ENCODE measurements at places on chromosomes 11 and 22.

- DNase-seq, result no peak
These were observed 37.0 kb downstream of the LDLRAD3 start for GRCh38 chr11:35980686-35981390.

- DNase-seq, result no peak
These were observed 28.6 kb downstream of the ATG16L2 start for GRCh38 chr11:72842653-72843330.

- DNase-seq, result no peak
These were observed 7.1 kb upstream of the MYBPC3 start for GRCh38 chr11:47359586-47359985.

DNA sequence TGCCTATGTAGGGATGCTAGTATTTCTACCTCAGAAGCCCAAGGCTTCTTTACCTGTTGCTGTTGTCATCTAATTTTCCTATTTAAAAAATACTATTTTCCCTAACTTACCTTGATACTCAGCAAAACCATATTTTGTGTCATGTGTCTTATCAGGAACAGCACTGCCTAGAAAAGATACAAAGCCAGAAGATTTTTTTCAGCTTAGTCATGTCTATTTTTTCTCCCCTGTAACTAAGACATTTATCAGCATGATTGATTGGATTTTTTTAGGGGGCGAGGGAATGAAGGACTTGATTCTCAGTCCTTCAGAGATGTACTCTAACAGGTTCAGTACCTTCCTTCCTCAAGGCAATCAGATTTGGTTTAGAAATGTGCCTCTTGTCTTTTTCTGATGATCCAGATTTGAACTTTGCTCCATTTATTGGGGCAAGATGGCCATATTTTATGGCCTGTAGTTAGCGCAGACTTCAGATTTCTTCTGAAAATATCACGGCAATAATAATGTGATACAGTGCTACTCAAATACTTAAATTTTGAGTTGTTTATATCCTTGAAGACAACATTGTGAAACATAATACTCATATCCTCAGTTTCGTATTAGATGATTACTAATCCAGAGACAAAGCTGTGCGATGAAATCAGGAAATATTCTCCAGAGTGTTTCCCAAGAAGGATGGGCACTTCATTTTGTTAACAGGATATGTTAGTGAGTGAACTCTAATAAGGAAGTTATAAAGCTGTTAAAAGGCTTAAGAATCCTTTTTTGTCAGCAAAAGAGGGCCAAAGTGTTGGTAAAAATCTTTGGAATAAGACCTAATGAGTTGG lies 3.8 kb upstream of the PIK3IP1 start:
- no peak for DNase-seq

DNA sequence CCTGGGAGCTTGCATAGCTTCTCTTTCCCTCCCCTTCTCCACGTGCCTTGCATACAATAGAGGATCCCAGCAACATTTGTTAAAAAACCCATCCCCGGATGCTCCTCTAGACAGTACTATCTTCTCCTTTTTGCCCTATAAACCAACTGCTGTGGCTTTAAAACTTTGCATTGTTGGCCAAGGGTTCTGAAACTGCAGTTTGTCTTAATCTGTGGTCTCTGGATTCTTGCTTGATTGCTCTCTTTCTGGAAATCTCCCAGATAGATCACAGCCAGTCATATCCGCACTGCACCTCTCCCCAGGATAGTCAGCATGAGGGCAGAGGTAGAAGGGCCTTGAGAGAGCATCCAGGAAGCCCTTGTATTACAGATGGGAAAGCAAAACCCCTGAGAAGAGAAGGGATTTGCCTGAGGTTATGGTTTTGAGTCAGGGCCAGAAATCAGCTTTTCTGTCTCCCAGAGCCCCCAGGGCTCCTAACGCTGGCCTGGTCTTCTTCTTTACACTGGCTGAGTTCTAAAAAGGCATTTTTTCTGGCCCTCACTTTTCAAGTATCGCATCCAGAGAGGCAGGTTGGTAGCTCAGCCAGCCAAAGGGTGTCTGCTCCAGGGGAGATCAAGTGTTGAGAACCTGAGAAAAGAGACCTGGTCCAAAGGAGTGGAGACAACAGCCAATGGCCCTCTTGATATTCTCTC lies 70.6 kb downstream of the ADM start:
- no peak for DNase-seq

DNA sequence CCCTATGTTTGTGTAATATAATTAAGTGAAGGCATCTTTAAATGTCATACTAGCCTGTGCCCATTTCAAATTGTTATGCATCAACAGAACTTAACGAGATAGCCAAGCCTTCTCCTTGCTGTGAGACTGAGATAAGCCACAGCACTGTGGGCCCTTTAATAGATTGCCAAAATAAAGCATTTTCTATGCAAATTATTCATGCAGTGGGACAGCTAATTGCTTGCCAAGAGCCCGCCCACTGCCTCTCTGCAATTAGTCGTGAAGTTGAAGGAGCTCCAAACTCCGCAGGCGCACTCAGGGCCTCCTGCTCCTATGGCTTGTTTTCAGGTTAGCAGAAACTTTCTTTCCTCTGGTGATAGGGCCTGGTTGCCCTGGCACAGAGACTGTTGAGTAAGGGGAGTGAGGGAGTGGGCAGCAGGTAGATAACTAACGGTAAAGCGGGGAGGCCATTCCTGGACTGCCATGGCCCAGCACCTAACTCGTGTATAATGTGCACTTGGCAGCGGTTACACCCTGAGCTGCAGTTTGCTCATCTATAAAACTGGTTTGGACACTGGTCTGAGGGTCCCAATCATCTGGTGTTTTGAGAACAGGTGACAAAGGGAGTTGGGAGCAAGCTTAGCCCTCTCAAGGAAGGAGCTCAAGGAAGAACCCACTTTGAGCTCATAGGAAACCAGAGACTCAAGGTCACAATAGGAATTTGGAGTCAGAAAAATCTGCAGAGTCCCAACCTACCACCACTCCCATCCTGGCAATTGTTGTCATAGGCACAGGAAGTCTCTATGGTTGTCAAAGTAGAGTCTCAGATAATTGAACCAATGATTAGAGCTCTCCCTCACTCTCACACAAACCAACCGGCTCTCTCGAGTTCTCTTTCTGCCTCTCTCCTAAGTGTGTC lies 33.9 kb upstream of the RIC3 start:
- DNase-seq, result no peak

DNA sequence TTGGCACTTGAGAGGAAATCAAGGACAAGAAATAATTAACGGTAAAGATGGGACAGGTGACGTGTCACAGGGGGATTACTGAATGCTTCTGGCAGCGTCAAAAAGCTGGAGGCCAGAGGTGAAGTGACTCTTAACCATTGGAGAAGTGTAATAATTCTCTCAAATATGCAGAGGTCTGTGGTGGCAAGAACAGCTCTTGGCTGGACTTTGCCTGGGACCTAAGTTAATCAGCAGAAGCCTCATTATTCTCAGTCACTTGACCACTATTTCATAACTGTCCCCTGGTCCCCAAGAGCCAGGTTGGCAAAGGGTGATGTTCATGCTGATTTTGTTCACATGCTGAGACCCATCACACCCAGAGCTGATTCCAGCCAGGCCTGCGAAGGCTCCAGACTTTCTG lies 72.9 kb downstream of the TIMP3 start:
- DNase-seq, result no peak

DNA sequence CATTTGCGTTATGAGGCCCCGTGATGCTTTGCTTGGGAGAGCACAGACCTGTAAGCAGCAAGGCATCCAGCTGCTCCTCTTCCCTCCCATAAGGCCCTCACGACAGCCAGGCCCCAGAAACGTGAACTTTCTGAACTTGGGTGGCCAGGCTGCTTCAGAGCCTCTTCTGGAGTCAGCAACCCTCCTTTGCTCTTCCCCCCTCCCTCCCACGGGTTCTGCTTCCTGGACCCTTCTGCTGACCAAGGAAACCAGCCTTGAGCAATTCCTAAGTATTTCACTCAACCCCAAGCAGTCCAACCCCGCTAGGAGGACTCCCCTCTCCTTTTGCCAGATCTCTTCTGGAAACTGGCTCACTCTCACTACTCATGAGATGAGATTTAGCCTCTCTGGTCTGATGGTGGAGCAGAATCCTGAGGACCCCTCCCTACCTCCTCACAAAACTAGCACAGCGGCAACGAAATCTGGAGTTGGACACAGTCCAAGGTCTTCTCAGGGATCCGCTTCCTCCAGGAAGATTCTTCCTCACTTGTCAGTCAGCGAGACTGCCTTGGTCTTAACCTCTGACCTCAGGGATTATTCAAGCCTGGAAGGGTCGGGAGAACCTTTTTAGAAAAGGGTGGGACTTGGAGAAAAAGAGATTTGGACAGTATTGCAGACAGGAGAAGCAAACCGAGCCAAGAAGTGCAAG lies 86.2 kb downstream of the UBASH3B start:
- no peak for DNase-seq

DNA sequence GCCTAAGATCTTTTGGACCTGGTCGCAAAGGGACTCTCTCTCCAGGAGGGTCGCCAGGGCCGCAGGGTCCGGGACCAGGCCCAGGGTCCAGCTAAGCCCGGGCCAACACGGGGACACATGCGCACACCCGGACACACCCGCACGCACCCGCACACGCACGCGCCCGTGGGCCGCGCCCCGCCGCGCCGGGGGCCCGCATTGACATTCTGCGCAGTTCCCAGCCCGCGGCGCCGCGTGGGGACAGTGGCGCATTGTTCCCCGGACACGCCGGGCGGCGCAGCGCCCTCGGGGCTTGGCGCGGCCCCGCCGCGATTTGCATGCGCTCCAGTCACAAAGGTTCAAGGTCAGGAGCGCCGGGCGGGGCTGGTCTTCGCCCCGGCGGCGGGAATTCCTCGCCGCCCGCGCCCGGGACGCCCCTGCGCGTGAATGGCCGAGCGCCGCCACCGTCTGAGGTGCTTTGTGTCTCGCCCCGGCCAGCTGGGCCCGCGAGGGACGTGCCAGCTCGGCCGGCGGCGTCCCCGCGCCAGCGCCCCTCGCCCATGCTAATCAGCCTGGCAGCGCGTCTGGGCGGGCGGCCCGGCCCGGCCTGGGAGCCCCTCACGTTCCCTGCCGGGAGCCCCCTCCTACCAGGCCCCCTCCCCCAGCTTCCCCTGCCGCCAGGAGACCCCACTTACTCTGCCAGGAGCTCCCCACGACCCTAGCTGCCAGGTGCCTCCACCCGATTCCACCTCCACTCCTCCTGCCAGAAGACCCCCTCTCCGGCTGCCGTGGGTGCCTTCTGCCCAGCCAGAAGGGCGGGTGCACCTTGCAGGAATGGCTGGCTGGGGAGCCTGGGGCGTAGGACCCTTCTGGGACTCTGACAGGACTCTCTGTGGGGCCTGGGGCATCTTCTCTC lies 50.5 kb upstream of the WNT7B start:
- DNase-seq, result no peak

DNA sequence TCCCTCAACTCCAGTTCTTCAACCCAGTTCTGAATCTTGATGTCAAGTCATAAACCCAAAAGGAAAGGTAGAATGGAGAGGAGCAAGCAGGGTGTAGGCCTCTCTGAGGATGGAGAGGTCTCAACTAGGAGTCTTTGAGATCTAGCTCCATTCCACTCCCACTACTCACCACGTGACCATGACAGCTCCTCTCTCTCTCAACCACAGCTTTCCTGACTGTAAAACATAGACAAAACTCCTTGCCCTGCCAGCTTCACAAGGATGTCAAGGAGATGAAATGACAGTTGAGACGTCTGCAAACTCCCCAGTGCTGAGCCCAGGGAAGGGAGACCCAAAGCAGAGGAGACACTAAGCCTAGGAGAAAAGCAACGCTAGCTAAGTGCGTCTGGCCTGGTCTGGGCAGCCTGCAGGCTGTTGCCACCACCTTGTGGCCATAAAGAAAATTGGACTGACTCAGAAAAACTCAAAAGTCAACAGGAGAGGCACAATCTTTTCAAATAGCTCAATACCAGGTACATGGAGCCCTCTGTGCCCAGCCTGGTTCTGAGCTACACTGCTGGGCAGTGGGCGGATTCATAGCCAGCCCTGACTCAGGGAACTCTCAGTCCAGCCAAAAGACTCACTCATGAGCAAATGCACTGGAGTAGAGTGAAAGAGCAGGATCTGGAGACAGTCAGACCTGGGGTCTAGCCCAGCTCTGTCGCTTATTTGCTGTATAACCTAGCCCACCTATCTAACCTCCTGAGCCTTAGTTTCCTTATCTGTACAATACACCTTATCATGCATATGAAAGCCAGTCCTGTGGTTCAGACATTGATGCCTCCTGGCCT lies 3.4 kb downstream of the CLPB start:
- no peak for DNase-seq

- no peak for DNase-seq
These were observed 31.7 kb upstream of the ABCC8 start for GRCh38 chr11:17508306-17508705.

GRCh38 chr11:15113381-15113780 lies 1.3 kb upstream of the INSC start:
- no peak for DNase-seq

DNA sequence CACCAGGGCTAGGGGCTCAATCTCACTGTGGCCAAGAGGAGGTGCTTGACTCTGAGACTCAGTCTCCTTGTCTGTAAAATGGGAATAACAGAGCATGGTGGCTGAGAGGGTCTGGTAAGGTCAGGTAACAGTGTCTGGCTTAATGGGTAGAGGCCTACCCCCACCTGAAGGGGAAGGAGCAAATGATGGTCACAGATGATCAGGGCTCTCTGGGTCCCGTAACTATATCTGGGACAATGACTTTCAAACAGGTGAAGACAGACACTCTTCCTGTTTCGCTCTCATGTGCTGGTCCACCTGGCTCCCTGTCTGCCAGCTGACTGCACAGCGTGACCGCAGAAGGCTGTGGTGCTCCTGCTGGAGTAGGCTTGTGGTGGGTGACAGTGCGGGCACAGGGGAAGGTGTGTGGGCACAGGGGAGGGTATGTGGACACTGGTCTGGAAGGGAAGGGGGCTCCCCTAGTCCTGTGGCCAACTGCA lies 4.0 kb downstream of the A4GALT start:
- DNase-seq, result no peak

DNA sequence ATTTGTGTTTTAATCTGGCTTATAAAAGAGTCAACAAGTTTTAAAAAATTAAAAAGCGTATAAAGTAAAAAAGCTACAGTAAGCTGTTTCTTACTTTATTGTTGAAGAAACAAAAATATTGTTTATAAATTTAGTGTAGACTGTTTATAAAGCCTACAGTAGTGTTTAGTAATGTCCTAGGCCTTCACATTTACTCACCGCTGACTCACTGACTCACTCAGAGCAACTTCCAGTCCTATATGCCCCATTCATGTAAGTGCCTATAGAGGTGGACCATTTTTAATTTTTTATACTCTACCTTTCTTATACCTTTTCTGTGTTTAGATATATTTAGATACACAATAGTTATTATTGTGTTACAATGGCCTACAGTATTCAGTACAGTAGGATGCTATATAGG lies 12.2 kb downstream of the MPPED2 start:
- no peak for DNase-seq

- DNase-seq, result no peak
These were observed 11.5 kb downstream of the RIC8A start for GRCh38 chr11:218815-219593.

GRCh38 chr22:19886605-19887255 lies 32.1 kb upstream of the GNB1L start:
- no peak for DNase-seq

GRCh38 chr11:46141597-46141996 lies 20.3 kb upstream of the PHF21A start:
- no peak for DNase-seq

GRCh38 chr11:13003736-13004493 lies 5.2 kb upstream of the RASSF10 start:
- no peak for DNase-seq

GRCh38 chr11:2570211-2570811 lies 125.5 kb downstream of the KCNQ1 start:
- no peak for DNase-seq

Measured in stimulated activated CD4-positive, alpha-beta T cell treated with anti-CD3 and anti-CD28 coated beads, TNF-alpha, amount 100 ng/mL, for 1 hour (primary cell).